EL (cell line): ENCODE measurements at places on chromosomes 11 and 22.

- no peak for DNase-seq
These were observed 27.7 kb downstream of the MAPK1 start for GRCh38 chr22:21839765-21840140.

- DNase-seq, result peak; percentile 55
These were observed 30.4 kb downstream of the OR6Q1 start for GRCh38 chr11:58060939-58061672.

DNA sequence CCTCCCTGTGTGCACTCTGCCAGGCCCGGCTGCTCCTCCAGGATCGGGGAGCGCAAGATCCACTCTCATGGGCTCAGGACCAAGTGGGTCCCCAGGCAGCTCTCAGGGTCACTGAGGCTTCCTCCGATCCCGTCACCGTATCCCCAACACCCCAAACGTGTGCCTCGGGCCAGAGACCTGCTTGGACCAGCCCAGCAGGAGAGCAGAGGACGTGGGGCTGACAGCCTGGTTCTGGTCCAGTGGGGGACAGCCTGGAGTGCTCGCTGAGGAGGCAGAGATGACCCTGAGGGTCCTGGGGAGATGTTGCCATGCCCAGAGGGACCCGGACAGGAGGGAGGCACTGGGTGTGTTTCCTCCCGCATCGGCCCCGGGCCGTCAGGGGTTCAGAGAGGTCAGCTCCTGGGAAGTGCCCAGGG lies 1402.6 kb downstream of the BRD1 start:
- DNase-seq, result no peak

DNA sequence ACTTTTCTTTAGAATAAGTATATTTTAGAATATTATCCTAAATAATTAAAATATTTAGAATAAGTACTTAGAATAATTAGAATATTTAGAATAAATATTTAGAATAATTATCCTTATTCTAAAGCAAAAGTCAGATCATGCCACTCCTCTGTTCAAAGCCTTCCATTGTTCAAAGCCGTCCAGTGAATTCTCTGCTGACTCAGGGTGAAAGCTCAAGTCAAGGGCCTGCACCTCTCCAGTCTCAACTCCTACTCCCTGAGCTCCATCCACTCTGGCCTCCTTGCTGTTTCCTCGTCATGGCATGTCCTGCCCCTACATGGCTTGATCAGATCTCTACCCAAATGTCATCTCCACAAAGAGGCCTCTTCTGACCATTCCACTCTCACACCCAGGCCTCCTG lies 30.0 kb downstream of the PLEKHA7 start:
- DNase-seq, result no peak

- no peak for DNase-seq
These were observed 28.2 kb downstream of the DKK3 start for GRCh38 chr11:11980200-11980599.

DNA sequence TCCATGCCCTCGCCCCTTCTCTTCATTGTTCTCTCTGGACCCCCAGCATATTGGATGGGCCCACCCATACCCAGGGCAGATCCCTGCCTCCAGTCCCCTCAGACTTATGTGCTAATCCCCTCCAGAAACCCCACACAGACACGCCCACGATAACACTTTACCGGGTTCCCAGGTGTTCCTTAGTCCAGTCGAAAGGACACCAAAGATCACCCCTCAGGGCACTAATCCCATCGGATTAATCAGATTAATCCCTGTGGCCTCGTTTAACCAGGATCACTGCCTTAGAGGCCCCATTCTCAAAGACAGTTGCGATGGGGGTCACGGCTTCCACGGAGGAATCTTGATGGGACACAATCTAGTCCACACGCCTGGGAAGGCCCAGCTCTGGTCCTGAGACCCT lies 80.8 kb downstream of the SHANK2 start:
- DNase-seq, result no peak

GRCh38 chr11:116481126-116481675 lies 291.6 kb downstream of the BUD13 start:
- DNase-seq, result no peak

GRCh38 chr11:77130763-77131513 lies 2.9 kb downstream of the MYO7A start:
- peak; percentile 85 for DNase-seq

GRCh38 chr11:32893093-32893342 lies 407 bp downstream of the QSER1 start:
- DNase-seq, result no peak

- no peak for DNase-seq
These were observed 628.4 kb downstream of the BRD1 start for GRCh38 chr22:49199224-49199623.

DNA sequence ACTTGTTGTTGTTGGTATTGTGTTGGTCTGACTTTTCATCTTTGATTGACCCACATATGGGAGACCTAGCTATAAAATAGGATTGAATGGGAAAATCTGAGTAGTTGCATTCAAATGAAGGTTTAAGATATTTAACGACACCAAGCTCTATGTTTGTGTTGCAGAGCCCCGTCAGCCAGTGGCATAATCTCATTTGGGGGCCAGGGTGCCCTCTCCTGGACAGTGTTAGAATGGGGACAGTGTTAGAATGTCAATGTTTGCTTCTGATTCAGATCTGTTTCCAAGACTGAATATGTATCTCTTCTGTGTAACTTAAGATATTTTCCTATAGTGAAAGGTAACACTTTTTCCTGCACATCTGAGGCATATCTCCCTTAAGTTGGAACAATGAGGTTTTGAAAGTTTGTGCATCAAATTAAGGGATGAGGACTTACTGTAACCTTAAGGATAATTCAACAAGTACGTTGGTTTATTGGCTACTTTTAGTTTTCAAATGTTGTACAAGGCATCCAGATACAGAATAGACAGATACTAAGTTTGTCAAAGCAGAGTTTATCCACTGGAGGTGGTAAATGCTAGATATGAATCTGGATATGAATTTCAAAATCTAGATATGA lies 5.3 kb upstream of the OR52M1 start:
- peak; percentile 36 for DNase-seq

DNA sequence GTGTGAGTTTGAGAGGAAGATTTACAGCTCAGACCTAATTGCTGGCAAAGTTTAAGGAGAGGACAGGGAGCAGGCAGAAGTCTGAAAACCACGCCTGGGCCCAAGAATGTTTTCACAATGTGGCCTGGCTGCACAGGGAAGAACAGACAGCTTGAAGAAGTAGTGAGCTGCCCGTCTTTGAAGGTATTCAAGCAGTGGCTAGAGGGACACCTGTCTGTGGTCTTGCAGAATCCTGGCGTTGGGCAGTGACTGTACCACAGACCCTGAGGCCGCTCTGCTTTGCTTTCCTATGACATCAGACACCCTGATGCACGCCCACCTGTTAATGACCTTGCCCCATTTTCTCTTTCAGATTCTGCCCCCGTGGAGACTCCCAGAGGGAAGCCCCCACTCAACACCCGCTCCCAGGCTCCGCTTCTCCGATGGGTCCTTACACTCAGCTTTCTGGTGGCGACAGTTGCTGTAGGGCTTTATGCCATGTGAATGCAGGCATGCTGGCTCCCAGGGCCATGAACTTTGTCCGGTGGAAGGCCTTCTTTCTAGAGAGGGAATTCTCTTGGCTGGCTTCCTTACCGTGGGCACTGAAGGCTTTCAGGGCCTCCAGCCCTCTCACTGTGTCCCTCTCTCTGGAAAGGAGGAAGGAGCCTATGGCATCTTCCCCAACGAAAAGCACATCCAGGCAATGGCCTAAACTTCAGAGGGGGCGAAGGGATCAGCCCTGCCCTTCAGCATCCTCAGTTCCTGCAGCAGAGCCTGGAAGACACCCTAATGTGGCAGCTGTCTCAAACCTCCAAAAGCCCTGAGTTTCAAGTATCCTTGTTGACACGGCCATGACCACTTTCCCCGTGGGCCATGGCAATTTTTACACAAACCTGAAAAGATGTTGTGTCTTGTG lies 6.6 kb upstream of the MCM5 start:
- DNase-seq, result no peak

- DNase-seq, result peak; percentile 98
These were observed 33.8 kb upstream of the DKK3 start for GRCh38 chr11:12042215-12042676.

GRCh38 chr11:59193587-59194130 lies 19.1 kb downstream of the MPEG1 start:
- no peak for DNase-seq

DNA sequence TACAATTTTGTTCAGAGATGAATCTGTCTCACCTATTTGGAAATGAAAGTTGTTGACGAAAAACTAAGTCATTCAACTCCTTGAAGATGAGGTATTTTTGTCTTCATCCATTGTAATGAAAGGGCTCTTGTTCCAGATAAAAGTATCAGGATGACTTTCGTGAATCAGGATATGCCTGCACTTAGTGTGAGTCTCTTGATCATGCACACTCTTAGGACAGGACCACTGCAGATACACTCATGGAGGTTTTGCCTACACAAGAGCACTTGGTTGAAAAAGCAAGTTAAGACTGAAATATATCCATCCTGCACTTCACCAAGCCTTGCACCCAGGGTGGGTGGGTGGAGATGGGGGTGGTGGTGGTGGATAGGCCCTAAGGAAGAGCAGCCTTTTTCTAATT lies 120.8 kb upstream of the MTMR2 start:
- no peak for DNase-seq

DNA sequence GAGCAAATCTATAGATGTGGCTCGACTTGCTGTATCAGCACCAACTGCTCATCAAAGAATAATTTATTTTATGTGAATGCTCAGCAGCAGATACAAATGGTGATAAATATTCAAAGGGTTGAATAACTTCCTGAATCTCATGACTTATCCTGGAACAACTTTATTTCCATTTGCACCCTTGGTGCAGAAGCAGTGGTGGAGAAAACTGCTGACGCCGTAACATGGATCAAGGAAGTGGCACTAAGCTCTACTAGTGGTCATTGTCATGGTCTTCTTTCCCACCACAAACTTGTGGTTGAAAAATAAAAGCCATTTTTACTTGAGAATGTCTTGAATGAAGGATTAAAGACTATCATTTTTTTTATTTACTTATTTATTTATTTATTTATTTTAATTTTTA lies 14.6 kb downstream of the MARK2 start:
- DNase-seq, result no peak

GRCh38 chr22:41286639-41287091 lies 678 bp upstream of the RANGAP1 start:
- peak; percentile 61 for DNase-seq

GRCh38 chr11:72831521-72832300 lies 17.5 kb downstream of the ATG16L2 start:
- peak; percentile 78 for DNase-seq

DNA sequence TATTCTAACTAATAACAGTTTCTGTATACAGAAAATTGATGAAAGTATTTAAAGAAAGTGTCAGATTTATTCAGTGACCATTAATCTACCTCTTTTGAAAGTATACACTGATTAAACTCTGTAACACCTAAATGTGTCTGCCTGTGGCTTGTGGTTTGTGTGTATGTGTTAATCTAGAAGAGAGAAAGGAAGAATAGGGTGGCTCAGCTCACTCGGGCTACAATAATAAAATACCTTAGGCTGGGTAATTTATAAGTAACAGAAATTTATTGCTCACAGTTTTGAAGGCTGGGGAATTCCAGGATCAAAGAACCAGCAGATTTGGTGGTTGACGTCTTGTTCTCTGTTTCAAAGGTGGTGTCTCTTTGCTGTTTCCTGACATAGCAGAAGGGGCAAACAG lies 13.6 kb upstream of the OR5AS1 start:
- no peak for DNase-seq

DNA sequence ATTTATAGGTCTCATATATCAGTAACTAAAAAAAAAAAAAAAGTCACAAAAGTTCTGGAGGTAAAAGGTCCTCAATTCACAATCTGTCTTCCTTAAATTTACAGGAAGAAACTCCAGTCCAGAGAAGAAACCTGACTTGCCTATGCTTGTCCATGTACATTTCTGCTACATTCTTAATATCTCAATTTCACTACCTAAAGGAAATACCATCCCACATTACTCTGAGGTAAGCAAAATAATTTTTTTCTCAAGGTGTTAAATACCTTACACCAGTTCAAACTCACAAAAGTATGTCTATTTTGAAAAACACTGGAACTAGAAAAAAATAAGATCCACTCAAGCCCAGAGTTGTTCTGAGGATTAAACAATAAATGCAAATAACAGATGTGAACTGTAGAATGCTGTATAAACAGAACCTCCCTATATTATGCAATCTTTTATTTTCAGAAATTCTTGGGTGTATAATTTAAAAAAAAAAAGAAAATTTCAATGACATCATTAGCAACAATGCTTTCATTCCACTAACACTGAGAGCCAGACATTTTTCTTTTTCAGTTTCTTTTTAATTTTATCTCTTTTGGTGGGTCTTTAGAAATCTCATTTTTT lies 49.9 kb upstream of the GDPD4 start:
- no peak for DNase-seq

DNA sequence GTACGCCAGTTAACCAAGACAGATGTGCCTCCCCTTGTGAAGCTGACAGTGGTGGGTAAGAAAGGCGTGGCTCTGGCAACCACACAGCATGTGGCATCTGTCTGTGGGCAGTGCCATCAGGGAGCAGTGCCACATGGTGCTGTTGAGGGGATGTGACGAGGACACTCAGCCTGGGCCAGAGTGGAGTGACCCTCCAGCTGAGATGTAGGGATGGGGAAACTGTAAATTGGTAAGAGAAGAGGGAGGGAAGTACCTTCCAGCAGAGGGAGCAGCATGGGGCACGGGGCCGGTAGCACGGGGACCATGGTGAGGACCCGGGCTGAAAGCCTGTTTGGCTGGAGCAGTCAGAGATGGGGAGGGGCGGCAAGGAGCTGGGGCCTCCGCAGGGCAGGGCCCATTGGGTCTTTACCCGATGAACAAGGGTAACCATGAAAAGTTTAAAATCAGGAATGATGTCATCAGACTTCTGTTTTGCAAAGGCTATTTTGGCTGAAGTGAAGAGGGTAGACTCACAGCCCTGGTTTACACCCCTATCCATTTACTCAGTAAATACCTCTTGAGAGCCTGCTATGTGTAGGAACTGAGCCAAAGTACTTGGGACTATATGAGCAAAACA lies 10.4 kb downstream of the TMPRSS6 start:
- DNase-seq, result no peak

DNA sequence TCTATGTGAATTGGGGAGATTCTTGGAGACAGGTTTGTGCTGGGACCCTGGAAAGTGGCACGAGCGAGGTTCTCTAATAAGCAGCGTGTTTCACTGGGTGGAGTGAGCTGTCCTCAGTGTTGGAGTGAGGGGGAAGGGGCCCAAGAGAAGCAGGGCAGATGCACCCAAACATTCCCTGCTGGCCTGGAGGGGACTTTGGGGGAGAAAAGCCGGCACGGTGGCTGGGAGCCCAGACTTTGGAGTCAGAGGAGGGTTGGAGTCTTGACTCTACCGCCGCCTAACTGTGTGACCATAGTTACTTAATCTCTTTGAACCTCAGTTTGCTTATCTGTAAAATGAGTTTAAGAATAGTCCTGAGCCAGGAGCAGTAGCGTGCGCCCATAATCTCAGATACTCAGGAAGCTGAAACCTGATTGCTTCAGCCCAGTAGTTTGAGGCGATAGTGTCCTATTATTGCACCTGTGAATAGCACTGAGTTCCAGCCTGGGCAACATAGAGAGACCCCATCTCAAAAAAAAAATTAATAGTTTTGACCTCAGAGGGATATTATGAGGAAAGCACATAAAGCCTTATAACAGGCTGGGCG lies 614 bp downstream of the NR1H3 start:
- no peak for DNase-seq
